ENCODE measurements at places on chromosomes 3 and 15.

GRCh38 chr3:109278141-109278540 is 38.2 kb downstream of the DPPA2 start:
- no peak for DNase-seq

DNA sequence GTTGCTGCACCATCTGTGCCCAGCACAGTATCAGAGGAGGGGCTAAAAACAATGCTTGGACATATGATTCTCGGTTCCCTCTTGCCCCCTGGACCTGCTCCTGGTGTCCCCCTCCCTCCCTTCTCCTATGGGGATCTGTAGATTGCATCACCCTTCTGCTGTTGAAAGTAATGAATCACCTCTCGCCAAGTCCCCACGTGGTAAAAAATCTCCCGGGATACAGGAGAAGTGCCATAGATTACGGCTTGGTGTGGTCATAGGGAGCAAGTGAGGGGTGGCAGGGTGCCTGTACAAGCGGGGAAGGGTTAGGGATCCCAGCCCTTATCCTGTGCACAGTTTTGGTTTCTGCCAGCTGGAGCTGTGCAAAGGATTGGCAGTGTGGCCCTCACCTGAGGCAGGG is 37.7 kb downstream of the AMOTL2 start:
- no peak for DNase-seq

GRCh38 chr3:193743702-193744047 is 150.7 kb downstream of the OPA1 start:
- no peak for DNase-seq

GRCh38 chr15:66107070-66107469 is 146.5 kb downstream of the MEGF11 start:
- DNase-seq = no peak

Measured in activated T-helper 1 cell treated with anti-CD3 and anti-CD28 coated beads, Interleukin-2, amount 50 U/mL, for 16 hours (primary cell).